ENCODE measurements at places on chromosomes 3 and 15. TPM values are rescaled to one million over a fixed set of nuclear protein-coding genes. Genes with fewer than 3 reads are reported as not detected.

Gene TF
- total RNA-seq: 0.98 TPM

Gene CCR9
- total RNA-seq: not detected

Gene RFC4
- 105 TPM for total RNA-seq

Gene PLA2G4F
- not detected for total RNA-seq

Gene ETFA
- total RNA-seq: 109 TPM

Gene TRH
- total RNA-seq: 0.36 TPM

Gene IL17RB
- total RNA-seq: 3.1 TPM

Gene COL8A1
- 0.14 TPM for total RNA-seq

Gene MRPL3
- total RNA-seq: 107 TPM

GRCh38 chr3:154236331-154236730 is 88.0 kb downstream of the DHX36 start:
- no peak for DNase-seq

GRCh38 chr3:15882577-15882976 is 84.8 kb upstream of the ANKRD28 start:
- DNase-seq: no peak

GRCh38 chr15:77192451-77192850 is 121.5 kb upstream of the TSPAN3 start:
- no peak for DNase-seq

DNA sequence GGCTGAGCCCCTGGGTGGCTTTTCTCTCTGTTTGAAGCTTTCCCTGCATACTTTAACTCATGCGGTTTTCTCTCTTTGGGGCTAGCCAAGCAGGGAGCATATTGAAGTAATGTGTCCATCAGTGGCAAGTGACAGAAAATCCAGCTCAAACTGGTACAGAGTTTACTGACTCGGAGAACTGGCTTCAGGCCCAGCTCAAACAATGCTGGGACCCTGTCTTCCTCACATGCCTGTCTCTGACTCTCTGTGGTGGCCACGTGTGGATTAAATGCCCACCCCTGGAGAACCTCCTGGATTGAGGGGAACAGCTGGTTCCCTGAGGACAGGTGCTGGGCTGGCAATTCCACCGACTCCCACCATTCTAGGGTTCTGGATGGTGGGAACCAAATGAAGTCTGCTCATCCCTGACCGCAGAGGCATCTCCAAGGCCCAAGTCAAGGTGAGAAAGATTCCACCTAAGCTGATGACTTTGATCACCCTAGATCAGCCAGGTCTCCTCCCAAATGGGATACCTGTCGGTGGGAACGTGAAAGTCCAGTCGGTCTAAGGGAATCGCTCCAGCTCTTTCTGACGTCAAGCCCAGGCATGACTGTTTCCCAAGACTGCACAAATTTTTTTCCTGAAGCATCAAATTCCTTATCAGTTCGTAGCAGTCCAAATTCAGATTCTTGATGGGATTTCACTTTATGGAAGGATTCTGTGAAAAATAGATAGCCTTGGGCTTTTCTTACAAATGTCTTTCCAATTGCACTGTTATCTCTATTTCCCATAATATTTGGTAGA is 16.3 kb upstream of the HDAC11 start:
- DNase-seq: no peak

DNA sequence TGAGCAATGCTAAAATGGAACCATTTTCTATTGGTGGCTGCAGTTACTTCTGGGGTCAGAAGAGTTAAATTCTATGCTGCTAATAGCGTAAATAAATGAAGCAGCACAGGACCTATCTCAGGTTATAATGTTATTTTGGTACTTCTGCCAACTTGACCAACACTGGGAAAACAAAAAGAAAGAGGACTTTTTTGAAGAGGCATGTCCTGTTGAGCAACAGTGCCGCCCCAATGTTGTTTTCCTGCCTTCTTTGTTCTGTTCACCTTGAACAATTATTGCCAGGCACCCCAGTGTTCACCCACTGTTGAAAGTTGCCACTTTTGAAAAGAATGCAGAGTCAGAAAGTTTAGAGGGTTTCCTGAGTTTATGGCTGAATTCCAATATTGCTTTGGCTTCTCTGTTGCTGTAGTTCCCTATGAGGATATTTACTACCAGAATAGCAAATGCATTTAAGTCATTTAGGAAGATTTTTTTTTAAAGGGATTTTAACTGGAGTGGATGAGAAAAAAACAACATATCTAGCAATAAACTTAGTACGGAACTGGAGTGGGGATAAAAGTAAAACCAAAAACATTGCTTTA is 679.0 kb upstream of the DPPA4 start:
- no peak for DNase-seq

- no peak for DNase-seq
These were observed 3.9 kb downstream of the GATA2 start for GRCh38 chr3:128488991-128489673.

DNA sequence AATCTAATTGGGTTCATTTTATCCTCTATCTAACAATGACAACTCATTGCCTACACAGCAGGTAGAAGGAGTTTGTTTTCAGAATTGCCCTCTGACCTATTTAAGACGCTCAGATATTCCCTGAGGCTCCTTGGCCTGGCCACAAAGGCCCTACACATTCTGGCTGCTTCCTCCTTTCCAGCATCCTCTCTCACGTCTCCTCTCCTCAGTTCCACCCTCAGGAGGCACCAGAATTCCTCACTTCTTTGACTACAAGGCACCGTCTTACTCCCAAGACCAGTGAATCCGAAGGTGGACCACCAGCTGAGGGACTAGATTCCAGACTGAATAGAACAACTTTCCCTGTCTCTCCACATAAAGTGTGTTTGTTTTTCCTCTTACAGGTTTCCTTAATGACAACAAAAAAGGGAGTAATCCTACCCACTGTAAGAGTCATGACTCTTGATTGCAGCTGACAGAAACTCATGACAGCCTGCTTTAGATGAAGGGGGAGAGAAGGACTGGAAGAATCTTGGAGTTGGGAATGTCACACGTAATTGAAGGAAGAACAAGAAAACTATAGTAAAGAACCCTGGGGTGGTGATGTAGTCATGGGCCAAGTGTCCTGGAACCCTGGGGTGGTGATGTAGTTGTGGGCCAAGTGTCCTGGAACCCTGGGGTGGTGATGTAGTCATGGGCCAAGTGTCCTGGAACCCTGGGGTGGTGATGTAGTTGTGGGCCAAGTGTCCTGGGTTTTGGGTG is 22.0 kb upstream of the MUC20 start:
- DNase-seq: no peak

DNA sequence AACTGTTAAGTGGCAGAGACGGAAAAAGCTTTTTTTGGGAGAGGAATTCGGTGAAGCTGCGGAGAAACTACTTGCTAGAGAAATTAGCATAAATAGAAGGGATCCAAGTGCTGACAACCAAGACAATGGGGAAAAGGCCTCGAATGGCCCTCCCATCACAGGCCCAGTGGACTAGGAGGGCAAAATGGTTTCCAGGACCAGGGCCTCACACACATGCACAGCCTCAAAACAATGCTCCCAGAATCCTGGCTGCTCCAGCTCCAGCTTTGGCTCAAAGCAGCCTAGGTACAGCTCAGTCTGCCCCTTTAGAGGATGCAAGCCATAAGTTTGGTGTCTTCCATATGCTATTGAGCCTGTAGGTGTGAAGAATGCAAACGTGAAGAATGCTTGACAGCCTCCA is 388.2 kb downstream of the OTOL1 start:
- DNase-seq: no peak

- DNase-seq: no peak
These were observed 44.1 kb downstream of the MRPL3 start for GRCh38 chr3:131458653-131459052.

DNA sequence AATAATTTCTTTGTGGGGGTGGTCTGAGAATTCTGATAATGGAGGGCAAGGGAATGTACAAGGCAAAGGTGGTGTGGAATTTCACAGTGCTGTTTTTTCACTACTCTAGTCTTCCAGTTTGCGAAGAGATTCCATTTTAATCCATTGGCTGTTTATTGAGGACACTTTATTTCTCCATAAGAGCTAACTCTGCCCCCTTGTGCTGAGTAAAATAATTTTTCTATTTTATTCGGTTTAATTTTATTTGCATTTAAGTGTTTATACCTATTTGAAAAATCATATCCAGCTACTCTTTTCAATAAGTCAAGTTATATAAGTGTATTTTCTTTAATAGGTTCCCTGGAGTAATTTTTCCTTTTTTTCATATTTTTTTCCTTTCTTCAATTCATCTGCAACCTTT is 840.1 kb downstream of the TUSC7 start:
- no peak for DNase-seq

DNA sequence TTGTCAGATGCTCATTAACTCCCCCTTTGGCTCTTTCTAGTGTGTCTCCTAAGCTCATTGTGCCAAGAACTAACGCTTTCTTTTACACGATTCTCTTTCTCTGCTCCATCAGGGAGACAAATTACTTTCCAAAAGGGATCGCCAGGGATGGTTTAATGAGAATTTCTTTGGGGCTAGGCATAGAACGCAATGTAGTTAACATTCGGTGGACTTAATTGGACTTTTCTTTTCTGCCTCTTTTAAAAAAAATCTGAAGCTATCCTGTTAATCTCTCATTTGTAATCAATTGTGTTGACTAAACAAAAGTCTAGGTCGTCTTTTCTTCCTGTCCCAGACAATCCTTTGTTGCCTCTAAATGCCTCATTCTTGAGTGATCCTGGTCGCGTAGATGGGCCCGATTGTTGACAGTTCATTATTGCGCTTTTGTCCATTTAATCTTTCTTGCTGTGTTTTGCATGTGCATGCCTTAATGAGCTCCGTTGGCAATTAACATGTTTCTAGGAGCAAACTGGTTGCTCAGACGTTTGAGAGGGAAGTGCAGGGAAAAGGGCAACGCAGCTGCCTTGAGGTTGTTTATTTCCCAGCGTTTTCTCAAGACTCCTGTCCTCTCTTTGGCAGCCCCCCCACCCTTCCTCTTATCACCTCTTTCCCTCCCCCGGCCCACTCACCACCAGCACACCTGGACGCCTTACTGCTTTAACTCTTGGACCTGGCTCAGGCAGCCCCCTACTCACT is 7.8 kb downstream of the FEZF2 start:
- DNase-seq: no peak

- DNase-seq: no peak
These were observed 8.3 kb downstream of the ACKR4 start for GRCh38 chr3:132605374-132605792.

DNA sequence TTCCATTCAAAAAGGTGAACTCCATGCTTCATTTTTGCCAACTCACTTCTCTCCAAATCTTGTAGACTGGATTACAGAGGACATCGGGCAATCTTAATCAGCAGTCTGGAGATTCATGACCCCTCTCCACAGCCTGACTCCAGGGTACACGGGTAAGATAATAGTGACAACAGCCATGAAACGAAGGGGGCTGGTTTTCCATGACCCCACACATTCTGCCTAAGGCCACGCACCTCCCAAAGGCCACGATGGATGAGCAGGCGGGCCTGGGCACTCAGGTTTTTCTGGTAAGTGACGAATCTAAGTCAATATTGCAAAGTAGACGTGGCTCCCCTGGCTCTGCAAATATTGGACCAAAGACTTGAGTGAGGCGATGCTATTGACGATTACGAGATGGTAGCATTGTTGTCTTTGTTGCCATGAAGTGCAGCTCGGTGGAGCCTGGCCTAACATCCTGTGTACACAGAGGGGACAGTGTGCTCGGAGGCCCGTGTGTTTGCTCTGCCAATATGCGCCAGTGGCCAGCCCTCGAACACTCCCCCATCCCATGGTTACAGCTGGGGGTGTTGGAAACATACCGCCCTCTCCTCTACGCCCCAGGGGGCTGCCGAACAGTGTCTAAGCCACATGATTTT is 119.1 kb downstream of the OPA1 start:
- DNase-seq: no peak

DNA sequence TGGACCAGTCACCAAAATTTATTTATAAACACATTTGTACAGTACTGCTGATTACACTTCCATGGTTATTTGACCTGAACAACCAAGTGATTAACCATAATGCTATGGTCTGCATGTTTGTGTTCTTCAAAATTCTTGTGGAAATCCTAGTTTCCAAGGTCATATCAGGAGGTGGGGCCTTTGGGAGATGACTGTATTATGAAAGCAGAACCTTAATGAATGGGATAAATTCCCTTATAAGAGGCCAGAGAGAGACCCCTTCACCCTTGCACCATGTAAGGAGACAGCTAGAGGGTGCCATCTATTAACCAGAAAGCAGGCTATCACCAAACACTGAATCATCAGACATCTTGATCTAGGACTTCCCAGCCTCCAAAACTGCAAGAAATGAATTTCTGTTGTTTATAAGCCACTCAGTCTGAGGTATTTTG is 1.9 kb downstream of the SCAPER start:
- DNase-seq: no peak

DNA sequence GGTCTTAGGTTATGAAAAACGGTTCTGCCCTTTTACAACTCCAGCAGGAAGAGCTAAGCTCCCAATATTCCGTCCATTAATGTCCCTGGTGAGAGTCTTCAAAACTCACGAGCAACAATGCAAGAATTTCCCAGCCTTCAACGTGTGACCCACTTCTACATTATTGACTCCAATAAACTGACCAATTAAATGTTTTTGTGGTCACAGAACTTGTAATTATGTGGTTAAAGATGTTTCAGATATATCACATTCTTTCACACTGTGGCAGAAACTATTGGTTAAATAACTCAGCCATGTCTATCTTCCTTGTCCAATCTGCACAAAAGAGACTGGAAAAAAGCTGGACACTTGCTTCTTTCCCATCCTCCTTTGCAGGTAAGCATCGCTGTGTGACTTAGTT is 286.6 kb upstream of the ADAMTS9 start:
- no peak for DNase-seq

- DNase-seq: no peak
These were observed 2.2 kb upstream of the CX3CR1 start for GRCh38 chr3:39282057-39282456.

GRCh38 chr3:59531066-59531745 is 481.4 kb upstream of the CFAP20DC start:
- DNase-seq: no peak

DNA sequence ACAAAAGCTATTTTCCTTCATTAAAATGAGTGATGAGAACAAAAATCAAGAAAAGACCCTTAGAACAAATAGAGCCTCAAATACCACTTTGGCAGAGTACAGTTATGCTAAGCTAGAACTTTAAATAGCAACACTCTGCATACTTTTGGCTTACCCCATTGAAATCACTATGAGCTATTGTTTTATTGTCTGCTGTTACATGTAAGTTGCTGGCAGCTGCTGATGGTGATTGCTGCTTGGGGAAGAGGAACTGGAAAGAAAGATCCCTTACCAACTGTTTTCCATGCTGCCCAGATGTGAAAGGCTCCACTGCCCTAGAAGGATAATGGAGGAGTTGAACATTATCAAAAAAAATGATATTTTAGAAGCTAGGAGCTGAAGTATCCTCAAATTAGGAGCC is 135.4 kb downstream of the SYNPR start:
- DNase-seq: no peak

- no peak for DNase-seq
These were observed 193.5 kb downstream of the FOXP1 start for GRCh38 chr3:71389911-71390573.

DNA sequence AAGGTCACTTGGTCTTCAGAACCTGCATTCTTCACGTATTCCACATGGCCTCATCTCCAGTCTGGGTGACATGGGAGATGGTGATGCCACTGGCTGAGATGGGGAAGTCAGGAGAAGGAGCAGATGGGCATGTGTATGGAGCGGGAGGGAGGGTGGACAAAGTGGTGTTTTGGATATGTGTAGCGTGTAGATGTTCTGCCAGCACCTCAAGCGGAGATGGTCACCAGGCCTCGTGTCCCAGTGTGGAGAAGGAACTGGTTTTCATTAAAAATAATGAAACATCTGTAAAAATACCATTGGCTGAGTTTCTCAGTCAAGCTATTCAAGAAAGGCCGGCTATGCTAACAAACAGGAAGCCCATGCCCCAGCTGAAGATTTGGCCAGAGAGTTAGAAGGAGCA is 26.2 kb downstream of the LARP6 start:
- no peak for DNase-seq
